ENCODE measurements at places on chromosomes 2 and 18.

GRCh38 chr2:98240786-98241398, 105.4 kb upstream of the CNGA3 start:
- DNase-seq: no peak

GRCh38 chr2:127612111-127612822, 33.7 kb upstream of the GPR17 start:
- no peak for DNase-seq

GRCh38 chr18:63315876-63316275, 3.7 kb downstream of the BCL2 start:
- no peak for DNase-seq

- no peak for DNase-seq
These were observed 65.0 kb upstream of the HPCAL1 start for GRCh38 chr2:10237392-10238321.

- no peak for DNase-seq
These were observed 151.3 kb upstream of the PELI1 start for GRCh38 chr2:64295326-64296139.

DNA sequence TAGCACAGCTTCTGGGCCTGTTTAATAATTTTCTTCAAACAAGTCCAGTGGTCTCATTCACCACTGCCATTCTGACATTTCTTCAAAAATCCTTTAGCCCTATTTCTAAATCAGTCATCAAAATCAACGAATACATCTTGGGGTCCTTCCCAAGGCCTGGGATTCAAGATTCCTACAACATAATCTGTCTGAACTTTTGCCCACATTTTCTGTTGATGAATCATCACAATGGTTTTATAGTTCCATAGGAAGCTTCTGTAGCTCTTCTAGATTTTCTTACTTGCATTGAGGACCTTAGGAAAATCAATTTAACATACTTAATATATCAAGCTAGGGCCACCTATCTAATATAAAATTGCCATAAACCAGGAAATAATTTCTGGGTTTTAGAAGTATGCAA, 811.8 kb upstream of the ACVR2A start:
- no peak for DNase-seq

DNA sequence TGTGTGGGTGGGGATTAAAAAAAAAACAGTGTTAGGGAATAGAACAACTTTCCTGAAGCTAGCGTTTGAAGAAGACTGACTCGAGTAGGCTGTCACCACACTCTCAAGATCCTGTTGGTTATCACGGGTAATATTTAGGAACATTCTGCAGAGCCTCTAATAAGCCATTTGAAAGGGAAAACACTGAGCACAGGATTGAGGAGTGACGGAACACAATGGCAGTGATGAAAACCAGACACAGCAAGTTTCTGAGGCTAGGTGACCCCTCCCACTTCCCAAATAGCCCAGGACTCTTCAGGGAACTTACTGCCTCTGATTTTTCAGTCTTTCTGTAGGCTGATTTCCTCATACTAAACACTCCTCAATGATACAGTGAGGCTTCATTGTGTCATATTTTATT, 88.2 kb upstream of the TMEM200C start:
- DNase-seq: no peak

- DNase-seq: no peak
These were observed 562.1 kb downstream of the NRXN1 start for GRCh38 chr2:50469784-50470183.

- DNase-seq: no peak
These were observed 204.4 kb upstream of the TWIST2 start for GRCh38 chr2:238643400-238643907.

GRCh38 chr18:76844742-76845477, 22.6 kb downstream of the ZNF236 start:
- DNase-seq: no peak

DNA sequence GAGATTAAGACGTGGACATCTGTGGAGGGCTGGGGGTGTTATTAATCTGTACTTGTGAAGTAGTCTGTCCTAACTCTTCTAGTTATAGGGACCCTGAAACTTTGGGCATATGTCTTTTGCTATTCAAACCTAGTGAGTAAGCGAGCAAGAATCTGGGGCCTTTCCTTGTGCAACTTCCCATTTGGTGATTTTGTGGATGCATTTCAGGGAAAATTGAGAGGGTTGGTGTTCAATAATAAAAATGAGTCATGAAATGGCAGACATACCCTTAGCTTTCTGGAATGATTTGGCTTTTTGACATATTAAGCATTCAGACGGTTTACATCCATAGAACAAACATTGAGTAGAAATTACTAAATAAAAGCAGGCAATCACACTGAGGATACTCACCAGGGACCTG, 17.0 kb downstream of the COL4A4 start:
- DNase-seq: no peak

DNA sequence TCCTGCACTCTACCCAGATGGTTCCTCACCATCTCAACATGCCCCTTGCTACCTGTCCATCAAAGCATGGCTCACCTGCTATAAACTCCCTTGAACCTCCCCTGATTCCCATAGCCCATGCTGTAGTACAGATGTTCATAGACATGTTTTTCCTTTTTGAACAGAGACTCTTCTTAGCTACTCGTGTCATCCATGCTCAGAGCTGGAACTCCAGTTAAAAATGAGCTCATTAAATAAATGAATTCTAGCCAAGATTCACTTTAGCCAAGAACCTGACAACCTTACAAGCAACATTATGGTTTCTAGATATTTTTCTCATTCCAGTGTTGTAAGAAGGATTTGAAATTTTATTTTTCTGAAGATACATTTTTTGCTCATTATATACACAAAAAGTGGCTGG, 65.0 kb downstream of the SCG2 start:
- no peak for DNase-seq

GRCh38 chr2:96089356-96090195, 26.8 kb downstream of the ADRA2B start:
- no peak for DNase-seq

DNA sequence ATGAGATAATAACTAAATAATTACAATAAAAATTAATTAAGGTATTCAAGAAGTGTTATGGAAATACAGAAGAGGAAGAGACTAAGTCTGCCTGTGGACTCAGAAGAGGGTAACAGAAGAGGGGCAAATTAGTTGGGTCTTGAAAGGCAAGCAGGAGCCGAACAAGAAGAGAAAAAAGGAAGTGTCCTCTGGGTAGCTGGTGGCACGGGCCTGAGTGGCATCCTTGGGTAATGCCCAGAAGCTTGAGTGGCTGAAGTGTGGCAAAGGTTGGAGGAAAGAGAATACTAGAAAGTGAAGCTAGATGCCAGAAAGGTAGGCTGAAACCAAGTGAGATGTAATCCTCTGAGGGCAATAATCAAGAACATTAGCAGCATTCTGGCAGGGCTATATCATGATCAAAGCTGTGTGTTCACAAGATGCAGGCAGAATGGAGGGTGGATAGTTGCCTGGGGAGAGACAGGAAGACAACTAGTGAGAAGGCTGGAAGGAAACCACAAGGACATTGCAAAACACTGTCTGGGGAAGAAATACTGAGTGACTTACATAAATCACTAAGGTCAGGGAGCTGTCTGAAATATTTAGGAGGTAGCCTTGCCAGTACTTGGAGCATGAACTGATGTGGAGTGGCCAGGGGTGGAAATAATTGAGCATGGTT, 16.2 kb downstream of the DOCK10 start:
- no peak for DNase-seq

DNA sequence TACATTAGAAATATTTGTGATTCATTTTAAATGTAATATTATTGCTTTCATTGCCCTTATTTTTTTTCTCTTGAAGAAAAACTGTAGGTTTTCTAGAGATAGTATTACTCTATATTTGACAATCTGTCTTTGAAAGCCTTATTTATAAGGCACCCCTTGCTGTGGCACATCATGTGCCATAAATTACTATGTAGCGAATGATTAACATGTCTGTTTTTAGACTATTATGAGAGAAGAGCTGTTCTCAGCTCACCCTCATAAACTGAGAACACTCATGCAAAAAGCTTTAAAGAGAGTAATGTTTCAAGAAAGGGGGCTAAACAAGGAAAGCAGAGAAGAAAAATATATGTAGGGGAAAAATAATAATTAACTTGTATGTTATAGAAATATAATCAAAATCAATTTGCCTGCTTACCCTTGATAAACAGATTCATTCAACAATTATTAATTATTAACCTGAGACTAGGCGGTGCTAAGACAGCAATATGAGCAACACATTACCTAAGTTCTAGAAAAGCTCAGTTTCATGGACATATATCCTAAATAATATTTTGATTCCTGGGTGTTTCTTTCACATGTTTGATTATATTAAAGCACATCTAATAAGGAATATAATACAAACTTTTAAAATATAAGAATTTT, 69.0 kb downstream of the RAB3GAP1 start:
- DNase-seq: no peak

- DNase-seq: no peak
These were observed 17.7 kb downstream of the FHL2 start for GRCh38 chr2:105381101-105381668.

DNA sequence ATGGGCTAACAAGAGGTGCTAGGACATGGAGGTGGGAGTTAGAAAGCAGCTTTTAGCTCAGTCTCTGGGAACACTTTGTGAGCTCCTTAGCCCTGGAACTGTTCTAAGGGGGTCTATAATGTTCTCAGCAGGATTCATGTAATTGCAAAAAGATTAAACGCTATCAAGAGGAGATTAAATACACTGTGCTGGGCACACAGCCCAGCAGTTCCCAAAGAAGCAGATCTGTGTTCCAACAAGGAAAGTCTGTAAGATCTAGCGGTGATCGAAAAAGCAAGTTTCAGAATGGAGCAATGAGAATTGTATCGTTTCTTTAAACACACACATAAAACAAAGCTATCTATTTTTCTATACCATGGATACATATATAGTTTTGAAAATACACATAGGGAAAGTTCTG, 2.4 kb upstream of the ARID5A start:
- DNase-seq: no peak

DNA sequence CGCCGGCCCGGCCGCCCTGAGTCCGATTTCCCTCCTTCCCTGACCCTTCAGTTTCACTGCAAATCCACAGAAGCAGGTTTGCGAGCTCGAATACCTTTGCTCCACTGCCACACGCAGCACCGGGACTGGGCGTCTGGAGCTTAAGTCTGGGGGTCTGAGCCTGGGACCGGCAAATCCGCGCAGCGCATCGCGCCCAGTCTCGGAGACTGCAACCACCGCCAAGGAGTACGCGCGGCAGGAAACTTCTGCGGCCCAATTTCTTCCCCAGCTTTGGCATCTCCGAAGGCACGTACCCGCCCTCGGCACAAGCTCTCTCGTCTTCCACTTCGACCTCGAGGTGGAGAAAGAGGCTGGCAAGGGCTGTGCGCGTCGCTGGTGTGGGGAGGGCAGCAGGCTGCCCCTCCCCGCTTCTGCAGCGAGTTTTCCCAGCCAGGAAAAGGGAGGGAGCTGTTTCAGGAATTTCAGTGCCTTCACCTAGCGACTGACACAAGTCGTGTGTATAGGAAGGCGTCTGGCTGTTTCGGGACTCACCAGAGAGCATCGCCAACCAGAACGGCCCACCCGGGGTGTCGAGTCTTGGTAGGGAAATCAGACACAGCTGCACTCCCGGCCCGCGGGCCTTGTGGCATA, 4.6 kb downstream of the SIX2 start:
- DNase-seq: no peak

- no peak for DNase-seq
These were observed 47.8 kb upstream of the SPOPL start for GRCh38 chr2:138453815-138454214.

- DNase-seq: no peak
These were observed 30.1 kb downstream of the FHOD3 start for GRCh38 chr18:36327352-36328316.

DNA sequence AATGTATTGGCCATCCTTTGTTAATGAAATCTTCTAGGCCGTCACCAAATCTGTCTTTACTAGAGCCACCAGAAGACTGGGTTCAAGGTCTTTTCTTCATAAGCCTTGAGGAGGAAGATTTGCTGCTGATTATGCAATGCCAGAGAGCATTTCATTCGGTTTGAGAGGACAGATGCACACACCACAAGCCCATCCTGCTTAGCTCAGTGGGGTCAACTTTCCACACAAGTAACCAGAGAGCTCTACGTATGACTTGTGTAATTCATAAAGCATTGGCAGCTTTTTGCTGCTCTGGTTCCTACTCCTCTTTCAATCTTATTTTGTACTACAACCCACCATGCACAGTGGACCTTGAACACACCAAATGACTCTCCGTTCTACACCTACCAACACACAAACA, 106.9 kb downstream of the OSR1 start:
- no peak for DNase-seq

DNA sequence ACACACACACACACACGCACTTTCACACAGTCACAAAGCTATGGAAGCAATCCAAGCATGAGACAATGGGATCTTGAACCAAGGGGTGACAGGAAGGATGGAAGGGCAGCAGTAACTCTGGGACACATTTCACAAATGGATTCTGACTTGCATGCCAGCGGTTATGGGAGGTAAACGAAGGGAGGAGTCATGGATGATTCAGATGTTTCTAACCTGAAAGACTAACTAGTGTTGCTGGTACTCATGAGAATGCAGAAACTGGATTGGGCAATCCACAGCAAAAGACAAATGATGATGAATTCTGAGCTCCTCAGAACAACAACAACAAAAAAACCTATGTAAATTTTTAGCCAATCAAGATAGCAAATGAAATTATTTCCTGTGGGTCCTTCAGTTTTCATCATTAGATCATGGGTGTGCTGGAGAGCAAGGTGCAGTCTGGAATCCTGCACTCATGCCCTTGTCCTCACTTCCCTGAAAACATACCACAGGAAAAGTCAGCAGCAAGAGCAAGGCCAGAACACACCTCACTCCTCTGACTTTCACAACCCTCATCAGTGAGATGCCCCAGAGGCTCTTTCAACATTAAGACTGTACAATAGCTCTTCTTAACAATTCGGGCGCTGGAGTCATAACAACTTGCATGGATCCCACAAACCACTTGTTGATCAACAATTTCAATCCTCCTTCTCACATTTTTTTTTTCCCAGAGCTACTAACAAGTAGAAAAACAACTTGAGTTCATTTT, 32.6 kb downstream of the ABCA12 start:
- DNase-seq: no peak

- no peak for DNase-seq
These were observed 60.9 kb upstream of the KLHL29 start for GRCh38 chr2:23323917-23324680.

DNA sequence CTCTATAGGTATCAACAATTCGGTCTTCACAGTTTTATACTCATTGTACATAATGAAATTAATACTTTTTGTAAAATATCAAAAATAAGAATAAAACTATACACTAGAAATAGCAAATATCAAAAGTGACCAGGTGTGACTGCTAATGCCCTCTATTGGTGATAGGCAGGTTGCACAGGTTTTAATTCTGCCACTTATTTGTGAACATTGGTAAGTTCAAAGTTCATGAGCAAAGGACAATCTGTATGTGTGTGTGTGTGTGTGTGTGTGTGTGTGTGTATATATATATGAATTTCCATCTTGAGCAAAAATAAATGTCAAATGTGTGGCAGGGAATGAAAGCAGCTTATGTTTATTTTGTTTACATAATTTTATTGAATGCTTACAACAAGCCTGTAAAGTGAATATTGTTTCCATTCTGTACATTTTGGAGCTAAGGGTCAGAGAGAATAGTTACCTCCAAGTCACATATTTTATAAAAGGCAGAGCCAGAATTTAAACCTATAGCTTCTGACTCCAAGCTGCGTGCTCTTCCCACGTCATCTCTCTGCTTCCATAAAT, 537.4 kb downstream of the CPS1 start:
- DNase-seq: no peak

All from occipital lobe (tissue), 3 donors.